NCI-H2227 treated with DMSO at 0.1 percent for 48 hours (cell line): ENCODE measurements at places on chromosomes 13 and 19.

DNA sequence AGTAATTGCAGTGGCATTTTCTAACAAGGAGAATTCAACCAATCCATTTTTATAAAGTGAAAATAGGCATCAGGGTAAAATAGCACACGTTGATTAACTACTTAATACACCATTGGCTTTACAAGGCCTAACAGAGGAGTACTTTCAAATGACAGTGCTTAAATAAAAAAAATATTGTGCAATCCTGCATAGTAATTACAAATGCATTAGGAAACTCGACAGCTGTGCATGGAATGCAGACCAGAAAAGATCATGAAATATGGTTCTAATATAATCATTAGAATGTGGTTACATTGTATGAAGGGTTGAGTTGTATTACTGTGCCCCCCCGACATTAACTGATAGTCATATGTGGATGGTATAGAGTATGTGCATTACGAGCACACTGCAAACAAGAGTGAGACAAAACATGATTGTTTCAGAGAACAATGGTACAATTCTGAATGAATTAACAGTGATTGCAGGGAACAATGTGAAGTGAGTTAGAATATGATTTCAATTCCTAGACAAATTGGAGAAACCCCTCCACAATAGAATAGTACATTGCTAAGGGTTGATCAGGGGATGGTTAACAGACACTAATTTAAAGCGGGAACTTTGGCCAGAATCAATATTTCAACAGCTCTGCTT lies 270.6 kb downstream of the GPC5 start:
- DNase-seq = no peak

DNA sequence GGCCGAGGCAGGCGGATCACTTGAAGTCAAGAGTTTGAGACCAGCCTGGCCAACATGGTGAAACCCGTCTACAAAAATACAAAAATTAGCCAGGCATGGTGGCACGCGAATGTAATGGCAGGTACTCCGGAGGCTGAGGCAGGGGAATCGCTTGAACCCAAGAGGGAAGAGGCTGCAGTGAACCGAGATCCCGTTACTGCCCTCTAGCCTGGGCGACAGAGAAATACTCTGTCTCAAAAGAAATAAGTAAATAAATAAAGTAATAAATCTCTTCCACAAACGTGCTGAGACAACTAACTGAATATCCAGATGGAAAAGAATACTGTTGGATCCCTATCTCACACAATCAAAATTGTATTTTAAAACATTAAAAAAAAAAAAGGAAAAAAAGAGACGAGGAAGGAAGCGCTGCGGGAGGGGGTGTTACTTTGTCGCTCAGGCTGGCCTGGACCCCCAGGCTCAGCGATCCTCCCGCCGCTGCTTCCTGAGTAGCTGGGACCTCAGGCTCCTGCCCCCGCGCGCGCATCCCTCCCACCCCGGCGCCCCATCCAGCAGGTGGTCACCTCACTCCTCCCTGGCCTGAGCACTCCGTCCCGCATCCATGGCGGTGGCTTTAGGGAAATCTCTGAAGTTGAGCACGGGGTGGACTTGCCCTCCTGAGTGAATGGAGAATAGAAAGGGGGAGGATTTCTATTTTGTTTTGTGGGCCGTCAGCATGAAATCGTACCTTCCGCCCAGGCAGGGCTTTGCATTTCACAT lies 628 bp upstream of the ZNF813 start:
- peak; percentile 46 for DNase-seq

DNA sequence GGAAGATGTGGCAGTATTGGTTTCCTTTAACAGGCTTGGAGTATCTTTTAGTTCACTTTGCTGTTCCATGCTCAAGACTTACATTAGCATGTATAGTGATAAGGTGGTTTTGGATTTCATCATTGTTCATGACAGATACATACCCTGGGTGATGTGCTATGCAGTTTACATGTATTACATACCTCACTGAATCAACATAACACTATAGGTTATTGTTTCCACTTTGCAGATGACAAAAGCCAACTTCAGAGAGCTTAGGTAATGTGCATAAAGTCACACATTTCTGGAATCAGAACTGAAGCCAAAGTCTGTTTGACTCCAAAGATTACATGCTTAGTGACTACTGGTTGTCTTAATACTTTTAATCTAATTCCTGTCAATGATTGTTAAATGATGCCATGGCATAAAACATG lies 7.1 kb downstream of the COMMD6 start:
- DNase-seq = no peak

DNA sequence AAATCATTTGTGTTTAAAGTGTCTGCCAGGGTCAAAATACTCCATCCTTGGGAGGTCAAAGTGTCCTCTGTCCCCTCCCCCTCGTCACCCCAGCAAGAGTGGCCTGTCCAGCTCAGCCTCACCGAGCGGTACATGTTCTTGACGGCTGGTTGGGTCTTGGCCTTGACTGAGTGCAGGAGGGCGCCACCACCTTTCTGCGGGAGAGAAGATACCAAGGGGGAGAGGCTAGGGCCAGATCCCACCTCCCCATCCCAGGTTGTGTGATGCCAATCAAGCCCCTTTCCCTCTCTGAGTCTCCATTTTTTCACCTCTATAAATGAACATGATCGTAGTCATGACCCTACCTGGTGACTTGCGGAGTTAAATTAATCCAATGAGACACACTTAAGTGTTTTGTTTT lies 6.1 kb downstream of the CRB3 start:
- no peak for DNase-seq

- no peak for DNase-seq
Measured at GRCh38 chr13:112477070-112477619, 101.0 kb downstream of the SPACA7 start.

- no peak for DNase-seq
Measured at GRCh38 chr13:78897200-78897599, 238.2 kb upstream of the OBI1 start.

GRCh38 chr19:1837625-1838105 lies 10.6 kb downstream of the REXO1 start:
- no peak for DNase-seq

GRCh38 chr19:42051166-42052115 lies 18.6 kb downstream of the GRIK5 start:
- no peak for DNase-seq

DNA sequence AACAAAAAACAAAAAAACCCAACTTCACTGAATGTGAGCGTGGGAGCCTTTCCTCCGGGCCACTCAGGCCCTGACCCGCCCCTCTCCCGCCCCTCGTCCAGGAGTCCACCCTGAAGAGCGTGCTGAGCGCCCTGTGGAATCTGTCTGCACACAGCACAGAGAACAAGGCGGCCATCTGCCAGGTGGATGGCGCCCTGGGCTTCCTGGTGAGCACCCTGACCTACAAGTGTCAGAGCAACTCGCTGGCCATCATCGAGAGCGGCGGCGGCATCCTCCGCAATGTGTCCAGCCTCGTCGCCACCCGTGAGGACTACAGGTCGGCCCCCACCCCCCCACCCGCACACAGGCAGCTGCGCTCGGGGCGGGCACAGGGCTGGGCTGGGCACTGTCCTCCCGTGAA lies 11.9 kb downstream of the APC2 start:
- no peak for DNase-seq

- DNase-seq = no peak
Measured at GRCh38 chr13:39965309-39965708, 309.8 kb downstream of the COG6 start.

DNA sequence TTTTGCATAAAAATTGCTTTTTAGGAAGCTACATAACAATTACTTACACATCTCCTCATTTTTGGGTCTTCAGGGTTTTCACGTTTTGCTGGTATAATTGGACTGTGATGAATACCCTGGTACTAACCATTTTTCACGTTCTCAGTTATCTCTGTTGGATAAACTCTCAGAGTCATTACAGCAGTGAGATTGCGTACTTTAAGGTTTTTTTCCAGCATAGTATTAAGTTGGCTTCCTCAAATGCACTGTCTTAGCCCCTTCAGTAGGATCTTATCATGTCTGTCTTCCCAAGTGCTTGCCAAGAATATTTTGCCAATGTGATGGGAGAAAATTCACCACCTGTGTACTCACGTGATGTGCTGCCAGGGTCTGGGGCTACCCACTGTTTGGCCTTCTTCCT lies 342.5 kb downstream of the TEX29 start:
- DNase-seq = no peak

GRCh38 chr19:18915639-18916038 lies 3.5 kb downstream of the COPE start:
- no peak for DNase-seq

DNA sequence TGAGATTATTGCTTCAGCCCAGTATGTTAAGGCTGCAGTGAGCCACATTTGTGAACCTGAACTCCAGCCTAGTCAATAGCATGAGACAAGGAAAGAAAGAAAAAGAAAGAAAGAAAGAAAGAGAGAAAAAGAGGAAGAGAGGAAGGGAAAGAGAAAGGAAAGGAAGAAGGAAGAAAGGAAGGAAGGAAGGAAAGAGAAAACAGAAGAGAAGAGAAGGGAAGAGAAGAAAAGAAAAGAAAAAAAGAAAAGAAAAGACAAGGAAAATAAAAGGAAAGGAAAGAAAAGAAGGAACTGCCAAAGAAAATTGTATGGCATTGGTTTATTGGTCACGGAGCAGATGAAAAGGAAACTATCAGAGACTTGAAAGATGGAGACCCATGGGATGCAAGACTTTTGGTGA lies 1158.8 kb downstream of the OLFM4 start:
- no peak for DNase-seq

- DNase-seq = no peak
Measured at GRCh38 chr19:43439709-43440063, 25.0 kb downstream of the TEX101 start.

DNA sequence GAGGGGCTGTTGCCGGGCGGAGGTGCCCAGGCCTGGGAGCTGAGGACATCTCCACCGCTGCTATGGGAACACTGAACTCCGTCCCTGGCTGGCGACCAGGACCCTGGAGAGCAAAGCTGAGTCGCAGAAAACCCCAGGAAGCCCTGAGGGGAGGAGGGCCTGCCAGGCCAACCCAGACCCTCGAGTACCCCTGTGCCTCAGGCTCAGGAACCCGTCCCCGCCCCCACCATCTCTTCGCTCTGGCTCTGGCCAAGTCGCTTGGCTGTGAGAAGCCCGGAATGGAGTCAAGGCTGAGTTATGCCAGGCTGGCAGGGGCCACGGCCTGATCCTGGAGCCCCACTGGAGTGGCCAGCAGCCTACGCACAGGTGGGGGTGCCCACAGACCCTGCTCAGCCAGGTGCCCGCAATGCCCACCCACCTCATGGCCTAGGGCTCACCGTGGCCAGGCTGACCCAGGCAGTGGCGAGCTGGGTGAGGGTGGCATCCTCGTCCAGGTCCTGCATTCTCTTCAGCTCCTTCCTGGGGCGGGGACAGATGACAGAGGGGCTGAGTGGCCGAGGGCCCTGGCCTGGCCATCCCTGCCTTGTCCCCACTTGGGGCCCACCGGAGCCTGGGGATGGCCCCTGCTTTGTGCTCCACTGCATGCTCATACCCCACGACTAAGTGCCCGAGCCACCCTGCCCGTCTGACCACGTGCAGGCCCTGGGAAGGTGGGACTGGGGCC lies 8.5 kb upstream of the CERS1 start:
- no peak for DNase-seq

- DNase-seq = peak; percentile 48
Measured at GRCh38 chr19:4456843-4457653, 546 bp downstream of the UBXN6 start.

- no peak for DNase-seq
Measured at GRCh38 chr13:33015241-33015668, 968 bp upstream of the KL start.

GRCh38 chr13:42981317-42981716 lies 10.7 kb downstream of the EPSTI1 start:
- DNase-seq = no peak

- DNase-seq = no peak
Measured at GRCh38 chr13:99124794-99125316, 75.8 kb upstream of the UBAC2 start.

DNA sequence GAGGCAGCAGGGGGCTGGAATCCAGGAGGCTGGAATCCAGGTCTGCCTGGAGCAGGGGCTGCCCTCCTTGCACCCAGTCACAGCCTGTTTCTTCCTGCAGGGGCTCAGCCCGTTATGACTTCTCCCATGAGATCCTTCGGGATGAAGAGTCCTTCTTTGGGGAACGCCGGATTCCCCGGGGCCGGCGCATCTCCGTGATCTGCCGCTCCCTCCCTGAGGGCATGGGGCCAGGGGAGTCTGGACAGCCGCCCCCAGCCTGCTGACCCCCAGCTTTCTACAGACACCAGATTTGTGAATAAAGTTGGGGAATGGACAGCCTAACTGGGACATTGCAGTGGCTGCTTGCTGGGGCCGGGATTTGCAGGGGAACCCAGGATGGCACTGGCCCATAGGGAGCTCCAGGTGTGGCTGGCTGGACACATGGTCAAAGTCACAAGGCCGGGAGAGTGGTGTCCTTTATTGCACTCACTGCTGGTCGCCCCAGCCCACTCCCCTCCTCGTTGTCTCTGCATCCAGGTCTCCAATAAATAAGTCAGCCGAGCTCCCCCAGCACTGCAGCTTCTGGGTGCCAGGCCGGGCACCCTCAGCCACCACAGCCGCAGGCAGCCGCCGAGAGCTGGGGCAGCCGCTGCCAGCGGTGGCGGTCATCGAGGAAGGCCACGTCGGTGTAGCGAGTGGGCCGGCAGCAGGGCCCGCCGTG lies 872 bp downstream of the PSPN start:
- DNase-seq = no peak

- no peak for DNase-seq
Measured at GRCh38 chr13:30659980-30660379, 42.3 kb downstream of the USPL1 start.

DNA sequence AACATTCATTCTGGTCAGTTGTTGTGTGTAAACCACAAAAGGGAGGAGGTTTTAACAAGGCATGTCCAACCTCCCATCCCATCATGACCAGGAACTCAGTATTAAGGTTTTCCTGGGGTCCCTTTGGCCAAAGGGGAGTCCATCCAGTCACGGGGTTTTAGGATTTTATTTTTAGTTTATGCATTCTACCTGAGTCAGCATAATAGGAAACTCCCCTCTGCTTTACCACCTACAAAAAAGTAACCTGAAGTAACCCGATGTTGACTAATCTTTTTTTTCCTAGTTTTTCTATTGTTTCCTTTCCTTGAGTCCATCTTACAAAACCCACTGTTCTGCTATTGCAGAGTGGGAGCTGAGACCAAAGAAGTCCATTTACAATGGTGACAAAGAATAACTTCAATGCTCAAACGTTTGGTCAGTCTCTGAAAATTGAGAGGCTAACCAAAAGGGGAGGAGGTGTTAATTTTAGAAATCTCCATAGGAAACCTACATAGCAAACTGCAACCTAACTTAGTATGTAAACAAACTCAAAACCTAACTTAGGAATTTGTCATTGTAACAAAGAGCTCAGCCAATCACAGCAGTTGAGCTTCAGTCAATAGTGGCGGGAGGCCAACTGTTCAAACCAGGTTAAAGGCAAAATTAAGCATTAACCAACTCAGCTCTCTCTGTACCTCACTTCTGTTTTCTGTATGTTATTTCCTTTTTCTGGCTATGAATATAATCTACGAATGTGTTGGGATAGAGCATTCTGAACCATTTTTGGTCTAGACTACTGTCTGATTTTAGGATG lies 1954.1 kb downstream of the PCDH9 start:
- no peak for DNase-seq
